ENCODE measurements at places on chromosomes 5 and 9. TPM values are rescaled to one million over a fixed set of nuclear protein-coding genes. Genes with fewer than 3 reads are reported as not detected.

The IL7R gene
- total RNA-seq, result 1.7 TPM

The MAN1B1 gene
- 53.2 TPM for total RNA-seq

The FSD1L gene
- 9.3 TPM for total RNA-seq

The S100Z gene
- total RNA-seq, result not detected

The PLPP7 gene
- total RNA-seq, result 10.5 TPM

The ADAMTSL2 gene
- total RNA-seq, result not detected

The ANKRD55 gene
- total RNA-seq, result not detected
